Naive thymus-derived CD8-positive, alpha-beta T cell (primary cell): ENCODE measurements at places on chromosomes 12 and 14. TPM values are rescaled to one million over a fixed set of nuclear protein-coding genes. Genes with fewer than 3 reads are reported as not detected.

DNA sequence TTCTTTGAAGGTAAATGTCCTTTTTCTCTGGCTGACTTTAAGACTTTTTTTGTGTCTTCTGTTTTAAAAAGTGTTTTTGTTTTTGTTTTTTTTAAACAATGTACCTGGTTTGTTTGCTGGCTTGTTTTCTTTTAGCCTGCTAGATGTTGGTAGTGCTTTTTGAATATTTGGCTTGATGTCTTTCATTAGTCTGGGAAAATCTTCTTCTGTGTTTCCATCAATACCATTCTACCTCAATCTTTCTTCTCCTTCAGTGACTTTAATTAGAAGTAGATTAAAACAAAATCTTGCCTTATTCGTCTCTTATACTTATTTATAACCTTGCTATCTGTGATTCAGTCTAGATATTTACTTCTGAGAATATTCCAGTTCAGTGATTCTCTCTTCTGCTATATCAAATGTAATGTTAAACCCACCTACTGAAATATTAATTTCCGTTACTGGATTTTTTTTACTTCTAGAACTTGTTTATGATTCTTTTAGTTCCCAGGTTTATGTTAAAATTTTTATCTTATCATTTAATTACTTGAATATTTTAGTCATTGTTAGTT is 21.5 kb downstream of the LMNTD1 start:
- H3K36me3 ChIP-seq = peaks cover 11% of the 10 kb centered on the region
- no peaks in the 10 kb centered on the region for H3K4me1 ChIP-seq
- no peak for DNase-seq

DNA sequence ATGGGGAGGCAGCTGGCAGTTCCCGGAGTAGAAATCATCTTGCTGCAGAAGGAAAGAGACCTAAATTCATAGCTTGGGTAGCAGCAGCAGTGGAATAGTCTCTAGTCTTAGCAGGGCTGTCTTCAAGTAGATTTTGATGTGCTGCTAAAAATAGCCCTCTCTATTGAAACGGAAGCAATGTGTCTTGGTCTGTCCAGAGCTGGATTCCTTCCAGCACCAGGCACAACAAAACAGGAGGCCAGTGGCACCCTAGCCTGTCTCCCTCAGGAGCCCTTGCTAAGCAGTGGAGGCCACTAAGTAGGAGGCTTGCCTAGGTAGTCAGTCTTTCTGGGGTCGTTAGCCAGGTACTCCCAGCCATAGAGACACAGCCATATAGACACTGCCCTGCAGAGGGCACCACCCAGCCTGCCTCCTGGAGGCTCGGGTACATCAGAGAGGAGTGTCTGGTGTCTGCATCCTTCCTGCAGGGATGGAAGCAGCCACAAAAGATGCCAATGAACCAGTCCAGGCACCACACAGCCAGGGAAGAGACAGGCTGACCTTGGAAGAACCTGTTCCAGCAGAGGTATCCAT is 97.5 kb downstream of the CRACR2A start:
- no peaks in the 10 kb centered on the region for H3K4me1 ChIP-seq
- no peak for DNase-seq
- no peak overlapping the region for H3K4me3 ChIP-seq
- no peaks in the 10 kb centered on the region for H3K27me3 ChIP-seq

The TAS2R42 gene
- not detected for total RNA-seq

The EXOC3L4 gene
- total RNA-seq = not detected

The CEBPE gene
- total RNA-seq = 1.8 TPM

The TSPAN11 gene
- not detected for total RNA-seq

- H3K4me3 ChIP-seq = no peak overlapping the region
- no peak for DNase-seq
- no peaks in the 10 kb centered on the region for H3K36me3 ChIP-seq
- no peaks in the 10 kb centered on the region for H3K27me3 ChIP-seq
- peaks cover 13% of the 10 kb centered on the region for H3K4me1 ChIP-seq
Measured at GRCh38 chr12:49200919-49201594, 12.2 kb upstream of the TUBA1A start.

- H3K36me3 ChIP-seq = no peaks in the 10 kb centered on the region
- H3K4me1 ChIP-seq = no peaks in the 10 kb centered on the region
- peaks cover 11% of the 10 kb centered on the region for H3K27me3 ChIP-seq
- no peak overlapping the region for H3K4me3 ChIP-seq
- no peak for DNase-seq
- no peak overlapping the region for H3K27ac ChIP-seq
Measured at GRCh38 chr12:27940245-27940644, 32.3 kb downstream of the PTHLH start.

The CMA1 gene
- total RNA-seq = not detected

- H3K4me1 ChIP-seq = peaks cover 5% of the 10 kb centered on the region
- H3K4me3 ChIP-seq = no peak overlapping the region
- no peak for DNase-seq
Measured at GRCh38 chr12:122793685-122794106, 19.3 kb downstream of the CCDC62 start.

DNA sequence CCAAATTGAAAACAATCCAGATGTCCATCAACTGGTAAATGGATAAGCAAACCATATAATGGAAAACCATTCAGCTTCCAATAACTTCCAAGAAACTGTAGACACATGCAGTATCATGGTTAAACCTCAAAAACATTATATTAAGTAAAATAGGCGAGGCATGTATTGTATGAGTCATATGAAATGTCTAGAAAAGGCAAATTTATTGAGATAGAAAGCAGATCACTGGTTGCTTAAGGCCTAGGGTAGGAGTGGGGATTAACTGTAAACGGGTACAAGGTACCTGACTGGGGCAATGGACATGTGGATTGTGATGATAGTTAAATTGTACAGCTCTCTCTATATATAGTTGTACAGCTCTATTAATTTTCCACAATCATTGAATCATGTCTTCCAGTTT is 21.3 kb upstream of the PAPLN start:
- no peaks in the 10 kb centered on the region for H3K4me1 ChIP-seq

GRCh38 chr12:11684811-11685210 is 35.3 kb downstream of the ETV6 start:
- H3K36me3 ChIP-seq = peaks cover 6% of the 10 kb centered on the region
- no peak for DNase-seq
- H3K27ac ChIP-seq = no peak overlapping the region
- H3K27me3 ChIP-seq = no peaks in the 10 kb centered on the region

DNA sequence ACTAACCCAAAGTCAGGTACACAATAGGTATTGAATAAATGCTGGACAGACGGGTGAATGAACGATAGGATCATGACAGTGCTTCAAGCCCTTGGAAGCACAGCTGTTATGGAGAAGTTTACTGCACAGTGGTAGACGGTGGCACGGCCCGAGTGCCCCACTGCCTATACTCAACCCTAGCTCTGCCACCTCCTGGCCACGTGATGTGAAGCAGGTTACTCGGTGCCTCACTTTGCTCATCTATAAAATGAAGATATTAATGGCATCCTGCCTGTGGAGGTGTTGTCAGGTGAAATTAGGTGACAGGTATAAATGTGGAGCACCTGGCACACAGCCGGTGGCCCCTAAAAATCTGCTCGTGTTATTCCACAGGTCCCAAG is 5.8 kb downstream of the ASB2 start:
- no peaks in the 10 kb centered on the region for H3K27me3 ChIP-seq
- no peaks in the 10 kb centered on the region for H3K36me3 ChIP-seq
- peak; percentile 39 for DNase-seq
- peaks cover 8% of the 10 kb centered on the region for H3K4me1 ChIP-seq

- no peak overlapping the region for H3K27ac ChIP-seq
- no peaks in the 10 kb centered on the region for H3K4me1 ChIP-seq
- no peak overlapping the region for H3K4me3 ChIP-seq
- DNase-seq = no peak
Measured at GRCh38 chr12:85872497-85873091, 1.5 kb upstream of the NTS start.

- no peaks in the 10 kb centered on the region for H3K27me3 ChIP-seq
- no peak for DNase-seq
- H3K27ac ChIP-seq = peak overlapping the region; percentile 90
Measured at GRCh38 chr12:56522411-56523193, 982 bp downstream of the RBMS2 start.

The KIF5A gene
- total RNA-seq = 1.5 TPM

DNA sequence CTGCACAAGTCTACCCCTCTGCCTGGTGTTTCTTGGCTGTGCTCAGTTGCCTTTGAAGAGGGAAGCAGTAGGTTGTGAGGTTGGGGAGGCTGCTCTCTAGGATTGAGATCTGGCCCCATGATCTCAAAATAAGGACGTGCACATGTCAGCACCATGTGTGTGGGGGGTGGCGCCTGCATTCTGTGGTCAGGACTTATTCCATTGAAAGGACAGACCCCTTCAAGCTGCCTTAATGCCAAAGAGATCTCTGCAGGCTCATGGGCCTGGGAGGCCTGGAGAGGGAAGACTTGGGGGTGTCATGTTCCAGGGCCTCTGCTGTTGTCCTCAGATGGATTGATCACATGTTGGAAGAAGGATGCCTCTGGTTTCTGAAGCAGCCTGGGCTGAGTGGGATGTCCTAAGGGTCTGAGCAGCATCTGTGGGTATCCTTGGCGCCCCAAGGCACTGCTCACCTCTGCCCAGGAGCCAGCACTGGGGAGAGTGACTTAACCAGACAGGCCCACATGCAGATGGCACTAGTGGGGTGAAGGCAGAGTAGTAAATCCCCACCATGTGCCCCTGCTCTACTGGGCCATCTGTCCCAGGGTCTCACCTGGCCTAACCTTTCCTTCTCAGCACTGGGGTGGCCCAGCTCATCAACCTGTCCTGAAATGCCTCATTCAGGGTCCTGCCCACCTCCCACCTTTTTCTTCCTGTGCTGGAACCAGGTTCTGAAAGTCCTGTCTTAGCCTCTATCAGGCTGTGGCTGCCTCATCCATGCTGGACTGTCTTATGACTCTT is 118.9 kb downstream of the ADGRD1 start:
- H3K4me1 ChIP-seq = no peaks in the 10 kb centered on the region
- H3K27ac ChIP-seq = no peak overlapping the region
- no peaks in the 10 kb centered on the region for H3K27me3 ChIP-seq
- no peak overlapping the region for H3K4me3 ChIP-seq
- H3K36me3 ChIP-seq = peaks cover 2% of the 10 kb centered on the region

The SLC5A8 gene
- total RNA-seq = not detected

GRCh38 chr12:41585784-41586183 is 397.7 kb downstream of the PDZRN4 start:
- H3K36me3 ChIP-seq = no peaks in the 10 kb centered on the region
- H3K4me1 ChIP-seq = no peaks in the 10 kb centered on the region
- no peak overlapping the region for H3K27ac ChIP-seq
- DNase-seq = no peak
- no peak overlapping the region for H3K4me3 ChIP-seq

GRCh38 chr12:88834226-88834625 is 254.0 kb upstream of the KITLG start:
- H3K4me1 ChIP-seq = no peaks in the 10 kb centered on the region
- no peak overlapping the region for H3K27ac ChIP-seq
- H3K4me3 ChIP-seq = no peak overlapping the region
- no peaks in the 10 kb centered on the region for H3K36me3 ChIP-seq
- H3K27me3 ChIP-seq = no peaks in the 10 kb centered on the region
- DNase-seq = no peak

DNA sequence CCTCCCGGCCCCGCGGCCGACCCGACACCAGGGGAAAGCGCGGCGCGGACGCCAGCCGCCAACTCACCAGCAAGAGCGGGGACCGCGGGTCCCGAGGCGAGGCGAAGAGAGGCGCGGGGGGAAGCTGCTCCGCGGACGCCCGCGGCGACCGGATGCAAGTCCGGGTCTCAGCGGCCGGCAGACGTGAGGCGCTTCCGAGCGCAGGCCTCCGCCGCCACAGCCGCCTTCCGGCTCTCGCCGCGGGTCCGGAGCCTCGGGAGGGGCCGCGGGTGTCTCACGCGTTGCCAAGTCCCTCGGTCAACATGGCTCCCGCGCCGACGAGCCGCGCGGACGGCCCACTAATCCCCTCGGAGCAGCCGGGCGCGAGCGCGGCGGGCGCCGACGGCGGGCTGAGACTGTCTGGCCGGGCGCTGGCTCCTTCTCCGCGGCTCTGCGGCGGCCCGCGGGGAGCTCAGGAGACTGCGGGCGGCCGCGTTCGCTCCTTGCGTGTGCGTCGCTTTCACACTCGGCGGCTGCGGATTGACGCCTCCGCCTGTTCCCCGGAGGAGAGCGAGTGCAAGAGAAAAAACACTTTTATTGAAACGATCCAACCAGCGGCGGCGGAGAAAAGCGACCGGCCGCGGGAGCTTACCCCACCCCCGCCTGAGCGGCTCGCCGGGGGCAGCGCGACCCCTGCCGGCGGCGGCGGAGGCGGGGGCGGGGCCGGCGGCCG is at the start of gene CDK17:
Gene CDK17 (minus strand): TSS at position 521 of the 712 bp plus-strand sequence. CDS start 65,603 bp downstream, outside the sequence.
- no peaks in the 10 kb centered on the region for H3K27me3 ChIP-seq
- peaks cover 42% of the 10 kb centered on the region for H3K4me1 ChIP-seq
- H3K4me3 ChIP-seq = peak within 1 kb of the TSS; percentile 92
- peak within 1 kb of the TSS; percentile 99 for H3K27ac ChIP-seq

The AP4S1 gene
- 22.2 TPM for total RNA-seq

The TMEM229B gene
- 22.5 TPM for total RNA-seq

GRCh38 chr14:65281991-65282895 is 130.3 kb upstream of the FUT8 start:
- H3K27me3 ChIP-seq = no peaks in the 10 kb centered on the region
- H3K36me3 ChIP-seq = no peaks in the 10 kb centered on the region
- no peak for DNase-seq
- H3K4me1 ChIP-seq = peaks cover 21% of the 10 kb centered on the region

DNA sequence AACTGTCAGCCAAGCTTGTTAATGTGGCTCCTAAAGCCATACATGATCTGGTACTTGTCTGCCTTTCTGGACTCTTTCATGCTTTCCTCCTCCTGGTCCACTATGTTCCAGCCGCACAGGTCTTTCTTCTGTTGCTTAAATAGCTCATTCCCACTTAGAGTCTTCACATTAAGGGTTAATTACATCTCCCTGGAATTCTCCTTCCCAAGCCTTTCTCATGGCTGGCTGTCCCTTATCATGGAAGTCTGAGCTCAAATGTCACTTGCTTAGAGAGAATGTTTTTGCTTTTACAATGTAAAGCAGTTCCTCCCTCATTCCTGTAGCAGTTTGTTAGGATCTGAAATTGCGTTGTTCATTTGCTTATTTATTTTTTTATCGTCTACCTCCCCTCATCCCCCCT is 199.6 kb downstream of the TRHDE start:
- H3K27ac ChIP-seq = no peak overlapping the region
- H3K36me3 ChIP-seq = no peaks in the 10 kb centered on the region
- H3K4me1 ChIP-seq = no peaks in the 10 kb centered on the region
- H3K27me3 ChIP-seq = no peaks in the 10 kb centered on the region
- H3K4me3 ChIP-seq = no peak overlapping the region

- H3K27me3 ChIP-seq = no peaks in the 10 kb centered on the region
- peaks cover 2% of the 10 kb centered on the region for H3K36me3 ChIP-seq
- H3K4me3 ChIP-seq = no peak overlapping the region
- H3K4me1 ChIP-seq = no peaks in the 10 kb centered on the region
- no peak for DNase-seq
Measured at GRCh38 chr12:95976416-95976832, 19.7 kb downstream of the HAL start.

GRCh38 chr12:69894800-69895383 is 69.9 kb downstream of the MYRFL start:
- H3K36me3 ChIP-seq = no peaks in the 10 kb centered on the region
- H3K4me3 ChIP-seq = no peak overlapping the region
- no peaks in the 10 kb centered on the region for H3K4me1 ChIP-seq
- H3K27me3 ChIP-seq = peaks cover 10% of the 10 kb centered on the region
